ENCODE measurements at places on chromosomes 1 and 21.

DNA sequence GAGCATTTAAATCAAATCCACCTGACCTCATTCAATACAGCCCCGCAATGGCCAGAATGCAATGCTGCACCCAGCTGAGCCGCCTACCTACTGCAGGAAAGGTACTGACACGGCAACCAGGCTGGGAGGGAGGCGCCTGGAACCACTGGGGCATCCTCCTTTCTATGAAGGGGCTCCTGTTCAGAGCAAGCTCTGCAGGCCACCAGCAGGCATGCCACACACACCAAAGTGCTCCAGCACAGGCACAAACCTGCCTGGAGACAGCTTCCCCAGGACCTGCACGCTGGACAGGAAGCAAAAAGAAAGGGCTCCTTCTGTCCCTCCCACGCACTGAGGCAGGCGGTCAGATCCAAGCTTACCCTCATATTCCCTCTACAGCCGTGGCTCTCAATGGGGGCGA is 21.2 kb downstream of the CTNNBIP1 start:
- no peak for DNase-seq

GRCh38 chr1:11204396-11205190 is 15.4 kb downstream of the ANGPTL7 start:
- DNase-seq: peak; percentile 79

GRCh38 chr1:2229037-2229864 is 1.1 kb downstream of the SKI start:
- peak; percentile 69 for DNase-seq

DNA sequence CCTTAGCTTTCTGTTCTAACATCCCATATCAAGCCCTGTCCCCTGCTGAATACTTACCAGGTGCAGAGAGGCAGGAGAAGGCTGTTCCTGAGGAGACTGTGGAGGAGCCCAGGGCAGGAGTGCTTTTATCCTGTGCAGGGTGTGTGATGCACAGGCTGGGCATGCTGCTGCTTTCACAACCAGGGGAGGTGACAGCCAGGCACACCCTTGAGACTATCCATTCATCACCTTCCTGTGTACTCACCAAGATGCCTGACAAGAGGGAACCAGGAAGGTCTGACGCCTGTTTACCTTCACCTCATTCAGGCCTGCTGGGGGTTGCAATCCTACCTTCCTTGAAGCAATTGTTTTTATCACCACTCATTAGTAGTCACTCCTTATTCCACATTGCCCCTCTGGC is at the start of gene LCE3E:
Gene LCE3E, minus strand, starts transcription at position 100 of the 400 bp plus-strand sequence. CDS start 572 bp downstream, outside the sequence.
- DNase-seq: no peak

DNA sequence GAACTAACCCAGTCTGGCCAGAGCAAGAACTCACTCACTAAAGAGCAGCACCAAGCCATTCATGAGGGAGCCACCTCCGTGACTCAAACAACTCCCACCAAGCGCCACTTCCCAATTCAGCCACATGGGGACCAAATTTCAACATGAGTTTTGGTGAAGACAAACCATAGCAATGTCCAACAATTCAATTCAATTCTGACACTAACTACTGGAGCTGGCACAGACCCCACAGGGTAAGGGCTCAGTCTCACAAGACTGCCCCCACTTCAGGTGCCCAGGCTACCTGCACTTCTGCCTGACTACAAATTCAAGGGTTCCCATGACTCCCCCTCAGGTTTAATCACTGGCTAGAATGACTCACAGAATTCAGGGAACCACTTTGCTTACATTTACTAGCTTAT is 48.8 kb upstream of the RAP1A start:
- no peak for DNase-seq

- DNase-seq: no peak
Measured at GRCh38 chr1:12098786-12099185, 35.7 kb downstream of the TNFRSF8 start.

GRCh38 chr1:92972409-92973129 is 11.3 kb upstream of the DIPK1A start:
- DNase-seq: no peak

DNA sequence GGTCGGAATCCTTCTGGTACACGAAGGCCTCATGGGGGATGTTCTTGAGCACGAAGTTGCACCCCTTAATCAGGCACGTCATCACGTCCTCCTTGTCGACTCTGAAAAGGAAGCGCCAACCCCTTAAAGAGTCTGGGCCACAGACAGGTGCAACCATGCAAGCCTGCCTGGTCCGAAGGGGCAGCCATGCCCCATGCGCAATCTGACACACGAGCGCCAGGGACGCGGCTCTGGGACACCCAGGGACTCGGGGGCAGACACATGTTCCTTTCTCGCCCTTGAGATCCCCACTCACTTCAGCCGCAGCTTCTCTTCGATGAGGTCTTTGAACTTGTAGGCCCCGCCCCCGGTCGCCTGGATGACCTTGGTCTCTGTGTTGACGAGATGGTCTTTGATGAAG is 5.6 kb downstream of the PANK4 start:
- DNase-seq: no peak

DNA sequence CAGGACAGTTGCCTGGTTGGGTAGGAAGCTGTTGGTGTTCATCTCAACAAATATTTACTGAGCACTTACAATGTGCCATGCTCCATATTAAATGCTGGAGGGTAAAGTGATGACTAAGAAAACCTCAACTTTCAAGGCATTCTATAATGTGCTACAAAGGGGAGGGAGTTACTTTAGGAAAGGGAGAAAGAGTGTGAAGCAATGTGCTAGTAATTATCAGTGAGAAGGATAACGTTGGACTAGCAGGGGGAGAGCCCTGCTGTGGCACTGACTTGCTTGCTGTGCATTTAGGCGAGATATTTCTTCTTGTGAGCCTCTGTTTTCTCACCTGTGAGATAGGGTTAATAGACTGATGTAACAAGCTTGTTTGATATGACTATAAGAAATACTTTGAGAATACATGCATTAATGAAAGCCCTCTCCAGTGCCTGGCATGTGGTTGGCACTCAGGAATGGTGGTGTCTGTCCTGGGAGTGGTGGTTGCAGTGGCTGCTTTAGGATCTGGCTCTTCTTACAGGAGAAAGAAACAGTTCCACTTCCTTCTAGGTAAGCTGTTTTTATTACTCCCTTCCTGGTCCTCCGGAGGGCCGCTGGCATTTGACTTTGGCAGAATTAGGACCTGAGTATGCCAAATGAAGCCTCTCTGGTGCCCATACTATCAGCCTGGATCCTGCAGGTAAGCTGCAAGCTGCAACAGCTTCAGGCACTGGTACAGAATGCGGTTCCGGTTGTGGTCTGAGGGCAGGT is 111.1 kb upstream of the COA6 start:
- DNase-seq: no peak

- DNase-seq: peak; percentile 54
Measured at GRCh38 chr1:97364086-97364485, 556.7 kb downstream of the DPYD start.

DNA sequence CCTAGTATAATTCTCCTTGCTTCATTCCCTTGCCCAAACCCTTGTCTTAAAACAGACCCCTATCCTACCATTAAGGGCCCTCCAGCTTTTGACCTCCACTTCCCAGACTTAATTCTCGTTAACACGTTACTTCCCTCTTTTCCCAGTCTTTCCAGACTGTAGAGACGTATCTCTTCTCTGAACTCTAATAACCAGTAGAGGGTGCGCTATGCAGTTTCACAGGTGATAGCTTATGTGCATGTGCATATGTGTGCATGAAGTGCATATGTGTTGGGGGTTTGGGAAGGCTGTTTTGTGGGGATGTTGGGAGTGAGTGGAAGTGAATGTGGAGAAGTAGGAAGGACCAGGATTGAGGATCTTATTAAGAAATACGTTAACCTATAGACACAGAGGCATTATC is 78.1 kb upstream of the CCDC190 start:
- no peak for DNase-seq

DNA sequence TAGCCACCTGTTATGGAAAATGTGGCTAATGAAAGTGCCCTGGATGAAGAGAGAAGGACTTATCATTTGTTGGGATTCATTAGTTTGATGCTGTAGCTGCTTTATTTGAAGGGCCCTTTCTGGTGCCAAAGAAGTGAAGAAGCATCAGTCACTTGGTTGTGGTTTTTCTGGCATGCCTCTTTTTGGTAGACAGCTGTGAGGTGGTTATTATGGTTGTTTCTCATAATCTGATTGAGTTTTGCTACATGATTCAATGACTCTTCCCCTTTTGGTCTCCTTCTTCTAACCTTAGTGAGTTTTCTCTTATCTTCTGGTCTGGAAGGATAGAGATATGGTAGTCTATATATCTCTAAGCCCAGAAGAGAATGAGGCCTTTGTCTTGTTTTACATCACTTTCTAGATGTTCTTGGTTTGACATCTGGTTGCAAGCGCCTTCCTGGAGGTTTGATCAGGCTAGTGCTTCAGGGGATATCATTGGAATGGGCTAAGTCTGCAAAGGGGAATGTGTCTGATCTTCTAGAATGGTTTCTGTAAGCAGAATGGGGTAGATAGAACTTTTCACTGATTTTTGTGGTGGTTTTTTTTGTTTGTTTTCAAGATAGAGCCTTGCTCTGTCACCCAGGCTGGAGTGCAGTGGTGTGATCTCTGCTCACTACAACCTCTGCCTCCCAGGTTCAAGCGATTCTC is 26.0 kb downstream of the ARID1A start:
- DNase-seq: no peak

DNA sequence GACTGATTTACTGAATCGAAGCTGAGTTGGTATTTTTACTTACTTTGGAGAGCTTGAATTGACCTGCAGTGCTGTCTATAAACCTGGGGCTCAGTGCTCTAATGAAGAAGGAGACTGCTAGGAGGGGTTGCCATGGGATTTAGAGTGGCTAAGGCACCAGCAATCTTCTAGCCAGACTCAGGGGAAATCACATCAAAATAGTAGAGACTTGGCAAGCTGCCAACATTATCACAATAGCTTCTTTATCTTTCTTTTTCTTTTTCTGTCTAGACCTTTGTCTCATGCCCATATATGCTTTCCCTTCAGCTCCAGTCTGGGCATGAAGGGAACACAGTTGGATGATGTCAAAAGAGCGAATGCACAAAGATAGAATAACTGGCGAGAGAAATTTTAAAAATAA is 301.1 kb upstream of the DPYD start:
- no peak for DNase-seq

- DNase-seq: no peak
Measured at GRCh38 chr1:172833954-172834353, 175.1 kb downstream of the FASLG start.

GRCh38 chr21:45365186-45365607 is 39.8 kb upstream of the COL18A1 start:
- no peak for DNase-seq

- DNase-seq: no peak
Measured at GRCh38 chr1:94156096-94156625, 35.2 kb upstream of the ABCA4 start.

- no peak for DNase-seq
Measured at GRCh38 chr1:23593042-23593521, 33.8 kb upstream of the ID3 start.

GRCh38 chr1:203681739-203682138 is 55.1 kb downstream of the ATP2B4 start:
- no peak for DNase-seq

- DNase-seq: peak; percentile 38
Measured at GRCh38 chr1:98839840-98840239, 164.8 kb downstream of the PLPPR5 start.

- no peak for DNase-seq
Measured at GRCh38 chr1:26289158-26290059, 9.5 kb downstream of the SH3BGRL3 start.

DNA sequence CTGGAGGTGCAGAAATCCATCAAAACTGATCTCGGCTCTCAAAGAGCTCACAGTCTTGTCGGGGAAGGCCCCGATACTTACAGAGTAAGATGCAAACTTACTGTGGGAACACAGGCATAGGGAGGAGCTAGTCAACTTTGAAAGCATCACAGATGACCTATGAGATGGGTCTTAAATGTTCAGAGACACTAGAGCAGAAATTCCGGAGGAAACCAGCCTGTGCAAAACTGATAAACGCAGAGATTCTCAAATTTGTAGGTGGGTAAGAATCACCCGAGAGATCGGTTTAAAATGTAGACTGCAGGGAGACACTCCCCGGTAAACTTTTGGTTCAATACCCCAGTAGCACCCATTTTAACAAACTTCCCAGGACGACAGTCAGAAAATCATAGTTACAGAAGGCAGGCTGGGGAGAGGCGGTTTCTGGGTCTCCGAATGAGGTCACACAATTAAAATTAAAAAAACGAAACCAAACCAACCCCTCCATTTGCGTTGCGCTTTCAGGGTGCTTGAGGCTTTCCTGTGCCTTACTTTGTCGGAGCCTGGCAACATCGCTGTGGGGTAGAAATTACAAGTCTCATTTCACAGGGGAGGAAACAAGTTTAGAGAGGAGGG is 755 bp upstream of the THRAP3 start:
- DNase-seq: peak; percentile 65

GRCh38 chr21:39972471-39972870 is 105.2 kb downstream of the PCP4 start:
- no peak for DNase-seq

GRCh38 chr1:88009916-88010315 is 674.2 kb upstream of the PKN2 start:
- DNase-seq: no peak

DNA sequence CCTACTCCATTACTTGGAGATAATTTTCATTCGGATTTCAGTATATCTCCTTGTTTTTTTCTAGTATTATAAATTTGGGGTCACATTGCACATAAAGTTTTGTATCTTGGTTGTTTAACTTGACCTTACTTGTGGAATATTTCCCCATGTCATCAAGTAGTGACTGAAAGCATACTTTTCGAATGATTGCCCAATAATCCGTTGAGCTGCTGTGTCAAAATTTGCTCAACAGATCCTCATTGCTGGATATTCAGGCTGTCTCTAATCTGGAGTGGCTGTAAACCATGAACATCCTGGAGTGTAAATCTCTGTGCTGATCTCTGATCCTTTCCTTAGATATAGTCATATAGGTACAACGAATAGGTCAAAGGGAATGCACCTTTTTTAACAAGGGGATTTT is 4.9 kb downstream of the NIPAL3 start:
- DNase-seq: peak; percentile 53

DNA sequence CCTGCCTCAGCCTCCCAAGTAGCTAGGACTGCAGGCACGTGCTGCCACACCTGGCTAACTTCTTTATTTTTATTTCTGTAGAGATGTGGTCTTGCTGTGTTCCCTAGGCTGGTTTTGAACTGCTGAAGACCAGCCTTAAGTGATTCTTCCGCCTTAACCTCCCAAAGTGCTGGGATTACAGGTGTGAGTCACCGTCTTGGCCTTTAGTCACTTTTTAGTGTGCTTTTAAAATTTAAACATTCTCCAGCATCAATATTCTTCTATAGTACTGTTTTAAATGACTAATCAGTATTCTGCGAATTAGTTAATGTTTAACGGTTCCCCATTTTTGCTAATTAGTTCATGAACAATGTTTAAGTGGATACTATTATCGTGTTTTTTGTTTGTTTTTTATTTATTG is 60.6 kb downstream of the DYRK1A start:
- no peak for DNase-seq

DNA sequence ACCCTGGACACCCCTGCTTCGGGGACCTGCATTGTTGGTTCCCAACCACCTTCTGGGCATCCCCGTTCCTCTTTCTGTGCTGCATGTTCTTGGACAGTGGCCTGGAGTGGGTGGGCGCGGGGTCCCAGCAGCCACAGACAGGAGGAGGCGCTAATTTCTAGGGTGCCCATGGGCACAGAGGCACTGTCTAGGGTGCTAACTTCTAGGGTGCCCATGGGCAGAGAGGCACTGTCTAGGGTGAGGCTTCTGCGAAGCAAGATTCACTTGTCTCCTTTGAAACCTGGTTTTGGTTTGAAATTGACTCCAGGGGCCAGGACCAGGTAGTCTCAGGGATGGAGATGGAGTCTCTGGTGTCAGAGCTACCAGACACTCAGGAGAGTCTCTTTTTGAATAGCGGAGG is 815 bp upstream of the MEGF6 start:
- DNase-seq: no peak

GRCh38 chr1:51726544-51727225 is 109.8 kb downstream of the OSBPL9 start:
- no peak for DNase-seq
